ENCODE measurements at places on chromosomes 7 and 10.
A peak's percentile ranks its signal among the peaks of the same experiment; 100 is the strongest.

DNA sequence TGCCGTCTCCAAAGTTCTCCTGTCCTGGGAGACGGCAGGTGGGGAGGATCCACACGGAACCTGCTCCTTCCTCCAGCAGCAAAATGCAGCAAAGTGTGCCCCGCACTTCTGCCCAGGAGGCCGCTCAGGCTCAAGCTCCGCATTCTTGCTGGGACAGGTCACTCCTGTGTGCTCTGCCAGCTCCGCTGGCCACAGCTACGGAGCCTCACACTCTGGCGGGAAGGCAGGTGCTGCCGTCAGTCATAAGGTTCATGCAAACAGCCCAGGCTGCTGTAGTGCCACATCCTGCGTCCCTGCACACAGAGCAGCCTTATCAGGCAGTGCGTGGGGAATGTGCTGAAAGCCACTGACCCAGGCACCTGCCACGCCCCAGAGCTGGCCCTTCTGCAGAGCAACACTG is 22.4 kb downstream of the ADGRA1 start:
- no peak for DNase-seq

DNA sequence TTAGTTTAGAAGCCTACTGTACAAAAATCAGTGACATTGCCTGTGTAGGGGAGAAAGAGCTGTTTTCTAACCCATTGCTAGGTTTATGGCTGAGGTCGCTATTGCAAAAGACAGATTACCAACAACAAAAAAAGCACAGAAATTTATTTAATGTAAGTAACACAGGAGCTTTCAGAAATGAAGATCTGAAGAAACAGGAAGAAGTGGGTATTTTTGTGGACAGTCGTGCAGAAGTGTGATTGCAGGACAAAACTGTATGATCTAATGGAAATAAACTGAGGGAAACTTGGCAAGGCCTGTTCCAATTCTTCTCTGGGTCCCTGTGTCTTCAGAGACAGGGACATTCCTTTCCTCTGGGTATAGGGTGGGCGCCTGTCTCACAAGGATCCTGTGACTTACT is 87.4 kb downstream of the APBB1IP start:
- DNase-seq = no peak

GRCh38 chr10:77230194-77230593 is 407.4 kb downstream of the KCNMA1 start:
- DNase-seq = no peak

DNA sequence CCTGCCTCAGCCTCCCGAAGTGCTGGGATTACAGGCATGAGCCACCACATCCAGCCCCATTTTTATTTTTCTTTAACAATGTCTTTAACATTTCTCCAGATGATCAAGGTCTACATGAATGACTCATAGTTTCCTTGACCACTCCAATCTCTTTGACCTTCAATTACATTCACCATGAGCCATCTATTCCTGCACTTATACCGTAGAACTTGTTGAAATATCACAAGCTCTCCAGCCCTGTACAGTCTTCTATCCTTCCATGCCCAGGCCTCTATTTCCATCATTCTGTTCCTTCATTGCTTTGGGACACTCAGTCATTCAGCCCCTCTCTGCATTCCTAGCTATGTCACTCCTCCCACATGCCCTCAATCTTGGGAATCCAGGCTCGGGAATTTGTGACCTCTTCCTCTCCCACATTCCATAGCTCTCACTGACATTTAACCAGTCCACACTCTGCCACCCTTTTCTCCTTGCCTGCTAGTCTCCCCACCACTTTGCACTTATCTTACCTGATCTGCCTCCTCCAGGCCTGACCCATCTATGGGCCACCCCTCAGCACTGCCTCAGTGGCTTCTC is 151.8 kb upstream of the STK17A start:
- no peak for DNase-seq

DNA sequence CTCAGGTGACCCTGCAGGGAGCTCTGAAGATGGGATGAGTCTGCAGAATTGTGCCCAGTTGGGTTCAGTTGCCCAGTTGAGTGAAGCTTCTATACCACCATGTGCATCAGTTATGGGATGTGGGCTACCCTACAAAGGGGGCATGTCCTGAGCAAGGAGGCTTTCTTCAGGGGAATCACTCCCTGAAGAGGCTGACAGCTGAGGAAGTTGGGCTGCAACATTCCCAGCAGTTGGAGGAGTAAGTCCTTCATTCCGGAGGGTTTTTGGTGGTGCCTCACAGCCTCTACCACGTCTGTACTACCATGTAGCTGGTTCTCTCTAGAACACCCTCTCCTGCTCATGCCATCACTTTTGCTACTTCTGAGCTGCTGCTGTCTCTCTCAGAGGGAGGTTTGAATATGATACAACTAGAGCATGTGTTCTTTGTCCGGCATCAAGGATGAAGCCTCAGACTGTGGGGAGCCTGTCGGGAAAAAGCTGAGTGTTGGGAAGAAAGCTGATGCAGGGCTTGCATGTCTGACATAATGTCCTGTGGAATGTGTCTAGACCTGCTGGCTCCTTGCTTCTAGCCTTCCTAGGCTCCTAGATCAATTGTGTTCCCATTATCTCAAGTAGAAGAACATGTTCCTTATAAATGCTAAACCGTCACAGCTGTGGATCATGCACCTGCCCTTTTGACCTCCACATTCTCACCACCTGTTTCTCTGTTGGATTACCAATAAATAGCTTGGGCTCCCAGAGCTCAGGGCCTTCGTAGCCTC is 355.8 kb downstream of the CCSER2 start:
- DNase-seq = no peak

DNA sequence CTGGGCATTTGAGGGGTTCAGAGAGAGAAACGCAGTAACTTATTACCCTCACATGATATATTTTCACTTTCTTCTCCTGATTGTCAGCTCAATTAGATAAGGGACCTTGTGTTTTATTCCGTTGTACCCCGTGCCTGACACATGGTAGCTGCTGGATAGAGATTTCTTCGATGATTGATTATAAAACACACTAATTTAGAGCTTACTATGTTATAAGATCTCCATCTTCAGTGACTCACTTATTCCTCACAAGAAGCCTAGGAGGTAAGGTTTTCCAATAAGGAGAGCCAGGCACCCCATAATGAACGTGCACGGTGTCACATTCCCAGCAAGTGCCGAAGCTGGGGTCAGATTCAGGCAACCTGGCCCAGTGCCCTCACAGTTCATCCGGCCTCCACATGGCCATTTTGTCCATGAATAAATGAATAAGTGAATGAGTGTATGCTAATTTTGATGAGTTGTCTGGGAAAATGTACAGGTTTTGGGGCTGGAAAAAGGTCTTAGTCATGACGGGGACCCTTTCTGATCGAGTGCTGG is 138.1 kb upstream of the CDCA7L start:
- DNase-seq = peak; percentile 2

DNA sequence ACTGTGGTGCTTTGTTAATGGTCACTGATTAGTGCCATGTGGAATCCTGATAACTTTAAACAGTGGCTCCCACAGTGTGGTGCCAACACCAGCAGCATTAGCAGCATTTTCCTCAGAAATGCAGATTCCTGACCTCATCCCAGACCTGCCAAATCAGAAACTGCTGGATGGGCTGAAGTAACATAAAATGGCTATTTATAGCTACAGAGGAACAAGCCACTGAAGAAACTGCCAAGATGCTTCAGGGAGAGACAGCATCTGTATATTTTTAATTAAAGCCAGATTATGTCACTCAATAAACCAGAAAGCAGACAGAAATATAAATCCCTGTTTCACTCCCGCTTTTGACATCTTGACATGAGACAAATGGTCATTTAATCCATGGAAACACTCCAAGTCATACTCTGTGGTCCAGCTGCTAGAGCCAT is 178.5 kb downstream of the AMPH start:
- no peak for DNase-seq

DNA sequence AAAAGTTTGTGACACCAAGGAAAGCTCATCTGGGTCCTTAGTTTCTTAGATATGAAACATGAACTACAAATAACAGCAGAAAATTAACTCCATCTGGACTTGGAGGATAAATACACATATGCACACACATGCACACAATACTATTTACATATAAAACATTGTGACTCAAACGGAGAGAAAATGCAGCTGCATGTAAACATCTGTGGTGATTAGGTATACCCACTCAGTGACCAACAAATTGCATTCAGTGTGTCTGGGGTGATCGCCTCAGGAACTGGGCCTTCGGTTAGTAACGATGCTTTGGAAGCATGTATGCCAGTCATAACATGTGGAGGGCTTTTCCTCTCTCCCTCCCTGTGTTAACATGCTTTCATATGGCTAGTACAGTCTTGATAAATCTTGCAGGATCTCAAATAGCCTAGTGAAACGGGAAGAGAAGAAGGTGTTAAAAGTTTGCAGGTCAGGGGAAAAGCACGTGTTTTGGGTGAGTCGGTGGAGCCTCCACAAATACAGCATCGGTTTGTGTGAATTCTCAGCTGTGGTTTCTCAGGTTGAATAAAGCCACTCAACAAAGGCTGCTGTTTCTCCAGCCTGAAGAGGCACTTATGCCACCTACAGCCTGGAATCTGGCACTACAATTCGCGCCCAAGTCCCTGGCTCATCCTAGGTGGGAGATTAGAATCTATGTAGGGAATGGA is 8.7 kb upstream of the GLRX3 start:
- DNase-seq = peak; percentile 65

DNA sequence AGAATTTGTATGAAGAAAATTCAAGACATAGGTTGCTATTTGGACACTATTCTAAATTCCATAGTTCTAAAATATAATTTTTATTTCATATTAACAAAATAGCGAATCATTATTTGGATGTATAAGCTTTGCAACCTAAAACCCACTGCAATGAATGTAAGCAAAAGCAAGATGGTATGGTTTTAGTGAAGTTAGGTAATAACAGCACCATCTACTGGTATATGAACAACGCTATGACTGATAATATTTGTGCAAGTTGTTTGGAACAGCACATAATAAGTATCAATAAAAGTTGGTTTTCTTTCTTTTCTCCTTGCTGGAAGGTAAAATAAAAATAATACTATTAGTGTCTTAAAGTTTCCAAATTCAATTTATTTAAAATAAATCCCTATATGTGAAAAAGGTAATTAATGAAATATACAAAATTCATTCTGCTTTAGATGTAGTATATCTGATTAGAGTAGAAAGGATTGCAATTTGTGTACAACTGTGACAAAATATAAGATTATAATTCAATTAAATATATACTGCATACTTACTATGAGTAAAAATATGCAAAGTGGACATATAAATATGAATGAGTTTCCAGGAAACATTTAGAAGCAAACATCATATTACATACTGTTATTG is 79.0 kb upstream of the LSM8 start:
- DNase-seq = no peak

DNA sequence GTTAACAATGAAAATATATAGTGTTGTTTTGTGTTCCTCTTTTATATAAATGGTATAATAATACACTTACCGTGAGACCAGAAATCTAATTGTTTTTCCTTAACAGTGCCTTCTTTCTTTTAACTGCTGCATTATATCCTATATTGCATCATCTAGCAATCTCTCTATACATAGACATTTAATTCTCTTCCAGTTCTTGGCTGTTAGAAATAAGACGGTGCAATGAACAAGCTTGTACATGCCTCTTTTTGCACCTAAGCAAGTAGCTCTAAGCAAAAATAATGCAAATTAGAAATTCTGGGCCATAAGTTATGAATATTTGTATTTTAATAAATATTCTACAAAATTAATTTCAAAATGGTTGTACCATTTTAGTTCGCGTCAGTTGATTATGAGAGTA is 55.9 kb upstream of the AHR start:
- no peak for DNase-seq

DNA sequence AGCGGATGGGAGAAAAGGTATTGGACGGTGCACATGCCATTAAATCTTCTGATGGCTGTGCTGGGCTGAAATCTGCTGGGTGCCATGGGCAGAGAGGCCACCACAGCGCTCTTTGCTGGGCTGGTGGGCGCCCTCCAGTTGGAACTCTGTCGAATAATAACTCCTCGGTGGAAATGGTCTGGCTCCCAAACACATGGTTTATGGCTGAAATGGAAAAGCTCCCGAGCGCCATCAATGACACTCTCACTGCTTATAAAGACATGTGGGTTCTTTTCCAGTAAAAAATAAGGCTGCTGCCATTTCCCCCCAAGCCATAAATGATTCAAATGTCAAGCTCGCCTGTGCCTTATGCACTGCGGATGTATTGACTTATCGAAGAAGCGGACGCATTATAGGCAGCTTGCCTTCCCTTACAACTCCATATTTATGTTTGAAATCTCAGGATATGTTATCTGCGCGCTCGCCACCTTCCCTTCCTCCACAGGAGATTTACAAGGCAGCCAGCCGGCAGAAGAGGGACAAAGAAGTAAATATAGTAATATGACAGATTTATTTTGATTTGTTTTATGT is 239.0 kb upstream of the MKI67 start:
- DNase-seq = no peak

DNA sequence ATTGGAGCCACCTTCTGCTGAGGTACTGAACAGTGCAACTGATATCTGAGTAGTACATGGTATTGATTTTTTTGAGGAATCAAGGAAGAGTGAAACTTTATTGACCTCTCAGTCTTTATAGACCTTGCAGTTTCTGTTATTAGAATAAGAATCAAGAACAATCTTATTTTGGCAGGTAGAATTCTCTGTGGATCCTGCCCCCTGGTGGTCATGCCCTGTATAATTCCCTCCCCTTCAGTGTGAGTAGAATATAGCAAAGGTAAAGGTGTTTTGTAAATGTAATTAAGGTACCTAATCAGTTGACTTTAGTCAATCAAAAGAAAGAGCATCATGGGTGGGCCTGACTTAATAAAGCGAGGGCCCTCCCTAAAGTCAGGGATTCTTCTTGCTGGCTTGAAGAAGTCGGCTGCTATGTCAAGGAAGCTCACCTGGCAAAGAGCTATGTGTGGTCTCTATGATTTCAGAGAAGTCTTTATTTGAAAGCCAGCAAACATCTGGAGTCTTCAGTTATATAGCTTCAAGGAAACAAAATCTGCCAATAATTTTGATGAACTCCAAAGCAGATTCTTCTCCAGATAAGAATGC is 142.8 kb downstream of the LSM5 start:
- no peak for DNase-seq

DNA sequence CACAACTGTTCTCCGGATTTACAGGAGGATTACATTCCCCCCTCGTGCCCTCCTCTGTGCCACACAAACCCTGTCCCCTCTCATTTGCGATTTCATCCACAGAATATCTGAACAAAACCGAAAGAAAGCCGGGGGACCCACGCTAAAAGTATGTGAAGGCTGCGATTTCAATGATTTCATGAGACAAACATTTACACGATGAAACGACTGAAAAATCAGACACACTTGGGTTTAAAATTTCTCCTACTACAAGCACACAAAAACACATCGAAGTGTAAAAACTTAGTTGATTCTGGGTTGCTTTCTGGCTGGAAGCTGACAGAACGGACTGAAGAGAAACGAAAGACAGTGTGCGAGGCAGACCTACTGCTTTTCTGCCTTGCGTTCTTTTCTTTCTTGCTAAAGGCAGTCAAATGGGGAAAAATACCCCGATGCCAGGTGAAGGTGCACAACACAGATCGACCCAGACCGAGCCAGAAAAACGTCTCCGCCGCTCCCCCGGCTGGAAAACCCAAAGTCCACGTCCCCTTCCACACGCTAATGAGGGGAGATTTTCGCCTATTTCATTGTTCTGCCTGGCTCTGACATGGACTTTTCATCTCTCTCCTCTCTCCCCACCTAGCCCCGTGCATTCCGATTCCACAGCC is 1.2 kb downstream of the HIPK2 start:
- peak; percentile 42 for DNase-seq

- DNase-seq = no peak
Measured at GRCh38 chr10:26457088-26457487, 18.9 kb downstream of the APBB1IP start.
